ENCODE measurements at places on chromosomes 12 and 14. TPM values are rescaled to one million over a fixed set of nuclear protein-coding genes. Genes with fewer than 3 reads are reported as not detected.

The GNS gene
- total RNA-seq = 146 TPM

The LMNTD1 gene
- not detected for total RNA-seq

The IKBIP gene
- not detected for total RNA-seq

The DPPA3 gene
- total RNA-seq = not detected

The NEUROD4 gene
- total RNA-seq = not detected

The STXBP6 gene
- total RNA-seq = 57.4 TPM

The FZD10 gene
- not detected for total RNA-seq

The ADAMTS20 gene
- not detected for total RNA-seq

The OAS2 gene
- 5.4 TPM for total RNA-seq

The P2RX2 gene
- total RNA-seq = not detected

The NAV3 gene
- total RNA-seq = 2.9 TPM

The TBX3 gene
- 50.3 TPM for total RNA-seq

Data from Peyer's patch (tissue), 4 donors.